ENCODE measurements at places on chromosomes 1 and 21.

GRCh38 chr1:16921391-16922185 lies at the start of gene CROCC:
Gene CROCC, plus strand, starts transcription at chr1:16921931. Its CDS starts 88 bp downstream, at chr1:16922019.
- peak; percentile 82 for DNase-seq

DNA sequence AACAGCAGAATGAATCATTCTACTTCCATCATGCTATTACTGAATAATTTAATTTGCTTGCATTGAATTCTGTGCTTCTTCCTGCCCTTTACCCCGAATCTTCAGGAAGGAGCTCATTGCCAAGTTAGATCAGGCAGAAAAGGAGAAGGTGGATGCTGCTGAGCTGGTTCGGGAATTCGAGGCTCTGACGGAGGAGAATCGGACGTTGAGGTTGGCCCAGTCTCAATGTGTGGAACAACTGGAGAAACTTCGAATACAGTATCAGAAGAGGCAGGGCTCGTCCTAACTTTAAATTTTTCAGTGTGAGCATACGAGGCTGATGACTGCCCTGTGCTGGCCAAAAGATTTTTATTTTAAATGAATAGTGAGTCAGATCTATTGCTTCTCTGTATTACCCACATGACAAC lies 44.2 kb downstream of the MAP3K7CL start:
- no peak for DNase-seq

DNA sequence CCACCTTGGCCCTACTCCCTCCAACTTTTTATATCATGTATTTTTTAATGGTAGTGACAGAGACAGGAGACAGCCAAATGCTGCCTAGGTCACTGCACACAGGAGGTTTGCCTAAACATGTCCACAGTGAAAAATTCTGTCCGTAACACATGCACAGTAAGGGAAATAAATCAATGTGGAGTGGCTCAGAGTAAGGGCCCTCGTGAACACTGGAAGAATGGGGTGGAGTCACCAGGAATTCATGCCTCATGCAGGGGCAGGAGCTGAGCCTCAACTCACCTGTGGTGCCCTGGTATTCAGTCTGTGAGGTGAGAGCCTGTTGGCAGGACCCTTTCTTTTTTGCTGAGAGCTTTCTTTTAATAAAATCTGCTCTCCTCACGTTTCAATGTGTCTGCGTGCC lies 289.1 kb downstream of the TGFB2 start:
- no peak for DNase-seq

DNA sequence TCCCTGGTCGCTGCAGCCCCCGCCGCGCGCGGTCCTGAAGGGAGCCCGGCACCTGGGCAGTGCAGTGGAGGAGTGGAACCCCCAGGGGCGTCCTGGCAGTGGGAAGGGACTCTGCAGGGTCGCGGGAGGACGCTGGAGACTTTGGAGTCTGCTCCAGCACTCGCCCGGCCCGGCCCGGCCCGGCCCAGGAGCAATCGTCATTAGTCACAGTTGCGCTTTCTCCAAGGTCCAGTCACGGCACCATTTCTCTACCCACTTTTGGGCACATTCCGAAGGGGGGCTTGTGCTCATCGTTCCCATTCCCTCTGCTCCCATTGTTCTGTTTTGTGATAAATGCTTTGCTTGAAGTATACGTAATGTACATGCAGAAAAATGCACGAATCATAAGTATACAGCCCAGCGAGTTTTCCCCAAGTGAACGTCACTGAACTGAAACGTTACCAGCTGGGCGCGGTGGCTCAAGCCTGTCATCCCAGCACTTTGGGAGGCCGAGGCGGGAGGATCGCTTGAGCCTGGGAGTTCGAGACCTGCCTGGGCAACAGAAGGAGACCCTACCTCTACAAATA lies 999 bp downstream of the THAP3 start:
- DNase-seq = peak; percentile 23

GRCh38 chr1:156146020-156146768 lies 7.2 kb upstream of the SEMA4A start:
- DNase-seq = peak; percentile 89

GRCh38 chr1:211737115-211738035 lies 62.0 kb upstream of the NEK2 start:
- no peak for DNase-seq

DNA sequence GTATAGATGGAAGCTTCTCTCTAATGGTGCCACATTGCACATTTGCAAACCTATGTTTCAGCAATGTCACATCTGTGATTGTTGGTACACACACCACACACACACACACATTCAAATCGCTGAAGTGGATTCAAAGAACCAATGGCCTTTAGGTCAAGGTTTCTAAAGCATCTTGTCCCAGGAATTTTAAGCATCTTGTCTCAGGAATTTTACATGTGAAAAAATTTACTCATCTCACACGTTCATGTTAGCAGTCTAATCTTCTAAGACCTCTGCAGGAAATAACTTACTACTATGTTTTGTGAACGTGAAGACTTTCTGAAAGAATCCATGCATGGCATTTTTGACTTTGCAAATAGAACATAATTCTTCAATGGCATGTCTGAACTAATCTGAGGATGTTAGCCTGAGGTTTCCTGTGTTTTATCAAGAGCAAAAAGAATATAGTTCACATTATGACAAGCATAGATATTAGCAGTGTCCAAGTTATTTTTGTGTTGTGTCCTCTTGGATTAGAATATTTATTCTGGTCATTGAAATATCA lies 125.1 kb downstream of the CYYR1 start:
- DNase-seq = no peak

DNA sequence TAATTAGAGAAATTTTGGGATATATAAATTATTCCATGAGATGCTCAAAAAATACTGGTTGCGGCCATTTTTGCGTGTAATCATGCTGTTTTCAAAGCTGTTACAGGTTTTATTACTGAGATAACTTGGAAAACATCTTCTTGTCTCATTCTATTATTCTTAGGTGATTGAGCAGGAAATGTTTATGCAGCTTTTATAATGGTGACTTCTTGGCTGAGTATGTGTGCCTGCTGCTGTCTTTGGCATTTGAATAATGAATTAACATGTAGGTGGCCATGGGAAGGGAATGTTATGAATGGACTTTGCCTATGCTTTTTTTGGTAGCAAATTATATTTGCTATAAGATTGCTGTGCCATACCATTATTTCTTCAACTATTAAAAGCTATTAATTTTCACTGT lies 52.5 kb downstream of the RASAL2 start:
- DNase-seq = no peak

- no peak for DNase-seq
Observed at GRCh38 chr1:66374148-66374547, 159.8 kb upstream of the SGIP1 start.

- DNase-seq = no peak
Observed at GRCh38 chr1:205989786-205990185, 13.4 kb downstream of the RAB7B start.

DNA sequence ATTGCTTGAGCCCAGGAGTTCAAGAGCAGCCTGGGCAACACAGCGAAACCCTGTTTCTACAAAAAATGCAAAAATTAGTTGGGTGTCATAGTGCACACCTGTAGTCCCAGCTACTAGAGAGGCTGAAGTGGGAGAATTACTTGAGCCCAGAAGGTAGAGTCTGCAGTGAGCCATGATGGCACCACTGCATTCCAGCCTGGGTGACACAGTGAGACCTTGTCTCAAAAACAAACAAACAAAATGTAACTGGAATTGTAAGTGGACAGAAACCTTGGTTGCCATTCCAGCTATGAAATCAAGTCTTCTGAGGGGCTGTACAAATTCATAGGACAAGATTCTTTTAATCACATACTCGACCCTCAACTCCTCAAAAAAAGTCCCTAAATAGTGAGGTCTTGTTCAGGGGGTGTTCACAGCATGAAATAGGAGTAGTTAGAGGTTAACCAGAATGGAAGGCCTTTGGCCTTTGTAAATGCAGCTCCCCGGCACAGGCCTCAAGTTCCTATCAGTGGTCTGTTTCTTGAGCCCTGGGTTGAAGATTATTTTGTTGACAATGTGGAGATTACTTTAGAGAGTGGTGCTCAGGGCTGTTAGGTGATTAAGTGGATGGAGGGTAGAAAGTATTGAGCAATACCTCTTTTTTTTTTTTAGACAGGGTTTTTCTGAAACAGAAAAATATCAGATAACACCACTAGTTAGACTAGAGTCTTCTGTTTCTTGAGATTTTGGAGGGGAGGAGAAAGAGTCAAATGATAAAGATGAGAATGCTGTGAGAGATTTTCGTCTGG lies 138.7 kb upstream of the ZNF648 start:
- DNase-seq = no peak

GRCh38 chr21:42829954-42830353 lies 49.4 kb downstream of the WDR4 start:
- no peak for DNase-seq

GRCh38 chr21:31317688-31318087 lies 26.4 kb downstream of the TIAM1 start:
- no peak for DNase-seq

GRCh38 chr1:208179961-208180409 lies 64.2 kb downstream of the PLXNA2 start:
- no peak for DNase-seq

DNA sequence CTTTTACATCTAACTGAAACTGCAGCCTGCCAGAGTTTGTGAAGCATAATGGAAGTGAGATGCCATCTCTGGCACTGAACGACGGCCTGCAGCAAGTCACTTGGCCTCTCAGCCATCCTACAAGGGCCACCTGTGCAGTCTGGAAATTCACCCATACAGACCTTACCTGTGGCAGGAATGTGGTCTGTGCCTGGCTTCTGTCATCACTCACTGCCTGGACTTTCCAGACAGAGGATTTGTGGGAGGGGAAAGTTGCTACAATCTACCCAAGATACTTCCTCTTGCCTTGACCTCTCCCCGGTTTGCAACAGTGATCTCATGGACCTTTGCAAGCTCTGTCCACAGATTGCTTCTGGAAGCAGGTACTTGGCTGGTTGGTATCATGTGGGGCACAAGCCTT lies 58.4 kb upstream of the ATP1B1 start:
- no peak for DNase-seq

DNA sequence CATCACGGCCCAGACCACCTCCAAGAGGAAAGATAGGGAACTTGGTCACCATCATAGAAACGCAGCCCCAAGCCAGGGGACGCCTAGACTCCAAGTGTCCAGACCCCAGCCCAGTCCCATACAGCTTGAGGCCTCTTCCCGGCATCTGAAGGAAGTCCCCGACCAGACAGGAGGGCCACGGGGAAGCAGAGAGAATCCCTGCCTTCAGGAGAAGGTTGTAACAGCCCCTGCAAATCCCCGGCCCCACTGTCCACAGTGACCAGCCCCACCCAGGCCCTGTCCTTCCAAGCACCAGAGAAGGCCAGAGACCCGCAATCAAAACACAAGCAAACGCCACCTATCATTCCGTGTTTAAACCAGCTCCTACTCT lies 1.7 kb downstream of the SLC19A1 start:
- no peak for DNase-seq

- DNase-seq = no peak
Observed at GRCh38 chr1:51454554-51454953, 64.5 kb downstream of the EPS15 start.

- DNase-seq = no peak
Observed at GRCh38 chr1:117814856-117815797, 114.3 kb downstream of the GDAP2 start.

- no peak for DNase-seq
Observed at GRCh38 chr1:205317311-205317917, 4.1 kb downstream of the NUAK2 start.

GRCh38 chr1:33080373-33080772 lies 580 bp upstream of the AZIN2 start:
- DNase-seq = no peak

DNA sequence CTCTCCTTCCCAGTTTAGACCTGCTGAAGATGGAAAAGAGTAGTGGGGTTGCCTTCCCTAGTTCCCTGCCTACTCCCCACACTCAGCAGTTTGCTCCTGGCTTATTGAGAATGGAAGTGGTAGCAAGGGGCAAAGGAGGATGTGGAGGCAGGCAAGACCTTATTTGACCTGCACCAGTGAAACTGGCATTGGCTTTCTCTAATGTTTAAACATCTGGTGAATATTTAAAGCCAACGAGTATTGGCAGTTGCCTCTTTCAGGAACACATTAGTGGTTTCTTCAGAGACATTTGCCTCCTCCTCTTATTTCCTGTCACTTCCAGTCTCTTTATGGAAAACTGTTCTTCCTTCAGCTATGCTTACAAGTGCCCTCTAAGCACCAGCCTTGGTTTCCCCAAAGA lies 62.4 kb upstream of the VAV3 start:
- no peak for DNase-seq

- DNase-seq = no peak
Observed at GRCh38 chr1:15460708-15461095, 4.2 kb downstream of the CELA2A start.

GRCh38 chr21:25658427-25659035 lies 19.5 kb downstream of the JAM2 start:
- DNase-seq = no peak

DNA sequence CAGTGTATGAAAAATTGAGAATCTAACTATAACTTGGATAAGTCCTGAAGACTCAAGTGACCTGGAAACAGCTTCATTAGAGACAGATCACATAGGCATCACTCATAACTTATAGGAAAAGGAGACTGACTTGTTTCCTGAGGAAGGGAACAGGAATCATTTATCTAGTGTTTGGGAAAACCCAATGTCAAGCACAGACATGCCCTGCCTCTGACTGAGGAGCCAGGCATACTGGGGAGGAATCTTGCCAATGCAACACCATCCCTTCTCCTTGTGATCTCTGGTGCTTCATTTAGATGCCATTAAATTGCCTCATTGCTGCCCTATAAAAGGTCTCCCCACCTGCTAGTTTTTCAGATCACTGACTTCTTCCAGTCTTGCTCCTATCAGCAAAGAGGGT lies 10.3 kb downstream of the LCE4A start:
- DNase-seq = no peak

- no peak for DNase-seq
Observed at GRCh38 chr1:220341126-220341525, 68.9 kb upstream of the RAB3GAP2 start.

GRCh38 chr1:220544901-220545303 lies 17.0 kb downstream of the MARK1 start:
- peak; percentile 1 for DNase-seq

DNA sequence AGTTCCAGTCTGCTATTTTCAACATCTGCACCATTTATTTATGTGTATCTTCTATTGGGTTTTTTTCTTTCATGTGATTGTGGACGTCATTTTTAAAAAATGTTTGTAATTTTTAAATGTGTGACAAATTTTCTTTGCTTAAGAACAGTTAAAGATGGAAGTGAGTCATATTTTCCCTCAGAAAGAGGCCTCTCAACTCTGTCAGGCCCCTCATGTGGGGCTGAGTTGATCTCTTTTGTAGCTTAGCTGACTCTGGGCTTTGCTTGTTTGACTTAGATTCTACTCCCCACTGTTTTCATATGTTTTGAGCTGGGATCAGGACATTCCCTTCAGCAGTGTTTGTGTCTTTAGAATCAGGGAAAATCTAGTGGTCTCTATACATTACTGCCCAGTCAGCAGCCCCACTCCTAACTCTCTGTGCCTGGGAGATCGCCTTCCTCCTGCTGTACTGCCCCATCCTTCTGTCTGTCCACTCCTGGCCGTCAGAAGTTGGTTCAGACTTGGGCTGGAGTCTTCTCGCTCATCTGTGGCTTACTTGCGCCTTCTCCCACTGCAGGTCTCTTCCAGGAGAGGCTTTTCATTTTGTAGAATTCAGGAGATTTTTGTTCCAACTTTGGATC lies 137.4 kb downstream of the DYRK1A start:
- DNase-seq = no peak

GRCh38 chr1:63643926-63644325 lies 50.7 kb downstream of the PGM1 start:
- DNase-seq = no peak

GRCh38 chr1:7719468-7720094 lies 51.5 kb upstream of the VAMP3 start:
- no peak for DNase-seq

- DNase-seq = no peak
Observed at GRCh38 chr1:93993731-93994130, 84.5 kb upstream of the GCLM start.

- DNase-seq = no peak
Observed at GRCh38 chr1:33424610-33425009, 6.3 kb downstream of the PHC2 start.

Measured in OCI-LY7 (cell line).